ENCODE measurements at places on chromosomes 7 and 10.

DNA sequence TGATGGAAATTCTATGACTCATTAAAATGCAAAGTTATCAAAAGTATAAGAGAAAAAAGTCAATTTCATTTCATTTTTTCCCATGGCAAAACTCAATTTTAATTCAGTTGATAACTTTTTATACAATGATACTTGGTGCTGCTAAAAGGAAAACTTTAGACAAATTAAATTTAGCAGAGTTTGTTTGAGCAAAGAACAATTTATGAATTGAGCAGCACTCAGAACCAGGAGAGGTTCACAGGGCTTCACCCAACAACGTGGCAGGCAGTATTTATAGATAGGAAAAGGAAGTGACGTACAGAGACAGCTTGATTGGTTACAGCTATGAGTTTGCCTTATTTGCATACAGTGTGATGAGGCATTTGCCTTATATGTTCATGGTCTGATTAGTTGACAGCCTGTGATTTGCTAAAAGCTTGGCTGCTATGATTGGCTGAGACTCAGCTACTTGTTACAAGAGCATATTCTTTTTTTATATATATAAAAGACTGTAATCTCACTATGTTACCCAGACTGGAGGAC lies 157.2 kb upstream of the CELF2 start:
- DNase-seq = no peak

GRCh38 chr7:96303686-96304443 lies 18.0 kb downstream of the SLC25A13 start:
- DNase-seq = no peak

DNA sequence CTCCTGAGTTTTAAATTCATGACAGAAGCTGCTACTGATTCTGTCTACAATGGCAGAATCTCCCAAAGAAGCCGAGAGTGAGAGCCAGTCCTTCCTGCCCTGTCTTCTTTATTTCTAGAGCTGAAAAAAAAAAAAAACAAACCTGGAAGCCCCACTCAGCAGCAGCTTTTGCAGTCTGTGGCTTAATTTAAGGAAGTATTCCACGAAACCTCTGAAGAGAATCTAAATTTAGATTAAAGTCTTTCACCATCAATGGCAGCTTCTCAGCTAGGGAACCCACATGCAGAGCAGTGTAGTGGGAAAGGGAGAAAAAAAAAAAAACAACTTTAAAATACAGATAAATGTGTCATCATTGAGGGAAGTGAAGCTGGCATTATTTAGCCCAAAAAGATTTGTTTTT lies 23.4 kb downstream of the SMURF1 start:
- no peak for DNase-seq

DNA sequence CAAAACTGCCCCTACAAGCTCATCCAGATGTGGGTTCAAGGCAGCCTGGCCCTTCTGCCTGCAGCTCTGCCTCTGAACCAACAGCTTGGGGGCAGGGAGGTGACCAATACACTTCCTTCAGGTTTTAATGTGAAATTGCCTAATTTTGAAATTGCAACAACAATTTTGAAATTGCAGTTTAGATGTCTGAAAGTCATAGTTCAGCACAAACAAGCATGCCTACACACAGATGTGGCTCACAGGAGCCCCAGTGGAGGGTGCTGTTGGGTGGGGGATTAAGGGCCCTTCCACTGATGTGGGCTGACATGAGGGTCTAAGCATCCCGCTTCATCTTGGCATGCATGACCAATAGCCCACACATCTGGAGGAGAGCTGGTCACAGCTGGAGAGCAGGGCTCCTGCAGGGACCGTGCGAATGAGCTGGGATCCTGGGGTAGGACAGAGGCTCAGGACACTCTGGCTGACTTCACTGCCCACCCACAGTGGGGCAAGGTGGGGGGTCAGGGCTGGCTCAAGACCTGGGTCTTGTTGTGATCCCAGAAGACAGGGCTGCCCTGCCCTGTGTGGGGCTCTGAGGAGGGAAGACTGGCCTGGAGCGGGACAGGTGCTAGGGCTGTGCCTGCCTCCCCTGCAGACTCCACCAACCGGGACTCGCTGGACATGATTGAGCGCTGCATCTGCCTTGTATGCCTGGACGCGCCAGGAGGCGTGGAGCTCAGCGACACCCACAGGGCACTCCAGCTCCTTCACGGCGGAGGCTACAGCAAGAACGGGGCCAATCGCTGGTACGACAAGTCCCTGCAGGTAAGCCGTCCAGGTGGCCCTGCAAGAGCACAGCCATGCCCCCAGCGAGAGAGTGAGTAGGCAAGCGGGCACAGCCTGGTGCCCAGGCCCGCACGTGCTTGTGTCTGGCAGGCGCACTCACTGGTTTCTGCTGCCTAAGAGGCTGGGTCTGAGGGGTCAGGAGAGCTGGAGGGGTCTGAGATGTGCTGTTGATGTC lies 32.3 kb downstream of the CHAT start:
- no peak for DNase-seq

DNA sequence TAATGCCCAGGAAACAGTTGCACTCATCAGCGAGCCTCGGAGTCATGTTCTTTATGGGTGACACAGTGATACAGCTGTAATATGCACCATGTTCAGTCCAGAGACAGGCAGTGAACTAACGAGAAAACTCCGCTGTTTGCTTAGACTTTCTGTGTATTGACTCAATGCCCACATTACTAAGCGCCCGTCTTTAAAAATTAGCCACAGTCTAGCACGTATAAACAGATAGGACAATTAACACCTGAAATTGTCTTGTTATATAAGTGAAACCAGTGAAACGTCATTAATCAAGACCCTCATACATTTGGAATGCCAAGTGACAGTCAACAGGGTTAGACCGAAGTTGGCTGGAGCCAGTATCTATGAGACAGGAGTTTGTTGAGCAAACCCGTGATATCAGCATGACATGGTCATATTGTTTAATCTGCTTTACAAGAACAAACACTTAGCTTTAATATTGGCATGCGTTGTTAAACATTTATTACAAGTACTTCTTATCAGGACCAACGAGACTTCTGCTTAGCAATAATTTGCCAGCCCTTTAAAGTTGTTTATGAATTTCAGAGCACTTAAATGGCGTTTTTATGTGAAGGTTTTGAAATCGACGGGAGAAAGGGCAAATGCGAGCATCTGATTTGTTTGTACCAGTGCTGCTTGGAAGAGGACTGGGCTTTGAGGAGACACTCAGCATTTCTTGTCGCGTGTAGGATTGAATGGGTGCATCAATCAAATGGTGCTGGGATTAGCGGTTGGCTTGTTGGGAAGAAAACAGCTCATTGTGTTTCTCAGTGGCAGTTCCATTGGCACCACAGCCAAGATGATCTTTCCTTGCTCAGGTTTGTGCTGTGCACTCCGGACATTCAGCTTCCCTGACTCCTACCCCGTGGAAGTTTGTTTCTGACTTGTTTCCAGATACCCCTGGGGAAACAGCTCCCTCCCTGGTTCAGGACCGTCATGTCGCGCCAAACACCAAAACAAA lies 56.3 kb downstream of the CAMK1D start:
- DNase-seq = no peak

DNA sequence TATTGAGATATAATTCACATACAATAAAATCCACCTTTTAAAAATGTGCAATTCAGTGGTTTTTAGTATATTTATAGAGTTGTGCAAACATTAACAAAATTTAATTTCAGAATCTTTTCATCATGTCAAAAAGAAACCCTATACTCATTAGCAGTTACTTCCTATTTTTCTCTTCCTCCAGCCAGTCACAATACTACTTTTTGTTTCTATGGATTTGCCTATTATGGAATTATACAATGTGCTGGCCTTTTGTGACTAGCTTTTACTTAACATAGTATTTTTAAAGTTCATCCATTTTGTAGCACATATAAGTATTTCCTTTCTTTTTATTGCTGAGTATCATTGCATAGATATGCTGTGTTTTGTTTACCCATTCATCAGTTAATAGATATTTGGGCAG lies 199.9 kb upstream of the IMMP2L start:
- no peak for DNase-seq

DNA sequence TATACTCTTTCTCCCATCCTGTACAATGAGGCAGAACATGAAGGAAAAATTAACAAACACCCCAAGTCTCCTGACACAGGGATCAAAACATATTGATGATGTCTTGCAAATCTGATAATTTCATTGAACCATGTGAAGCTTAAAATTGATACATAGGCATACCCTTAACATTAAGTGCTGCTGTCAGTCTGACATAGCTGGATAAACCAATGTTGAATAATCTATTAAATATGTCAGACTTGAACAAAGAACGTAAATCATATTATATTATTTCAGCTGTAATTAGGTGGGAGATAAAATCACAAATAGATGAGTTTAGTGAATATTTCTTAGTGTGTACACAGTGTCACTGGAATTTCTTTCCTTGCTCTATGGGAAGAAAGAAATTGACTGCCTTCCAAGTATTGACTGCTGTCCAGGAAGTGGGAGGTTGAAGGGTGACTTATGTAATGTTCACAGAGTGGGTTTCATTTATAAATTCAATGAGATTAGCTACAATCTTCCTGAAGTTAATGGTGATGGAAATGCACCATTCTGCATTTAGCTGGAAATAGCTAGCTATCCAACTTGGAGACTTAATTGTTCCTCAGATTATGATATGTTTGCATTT lies 170.8 kb downstream of the AUTS2 start:
- no peak for DNase-seq

- no peak for DNase-seq
Measured at GRCh38 chr10:110372656-110373055, 67.9 kb upstream of the SMNDC1 start.

Measured in activated CD8-positive, alpha-beta T cell treated with anti-CD3 and anti-CD28 coated beads, Interleukin-2, amount 10 ng/mL, durations not matched to agents 7 days and 5 days (primary cell).